ENCODE measurements at places on chromosomes 7 and 10.

DNA sequence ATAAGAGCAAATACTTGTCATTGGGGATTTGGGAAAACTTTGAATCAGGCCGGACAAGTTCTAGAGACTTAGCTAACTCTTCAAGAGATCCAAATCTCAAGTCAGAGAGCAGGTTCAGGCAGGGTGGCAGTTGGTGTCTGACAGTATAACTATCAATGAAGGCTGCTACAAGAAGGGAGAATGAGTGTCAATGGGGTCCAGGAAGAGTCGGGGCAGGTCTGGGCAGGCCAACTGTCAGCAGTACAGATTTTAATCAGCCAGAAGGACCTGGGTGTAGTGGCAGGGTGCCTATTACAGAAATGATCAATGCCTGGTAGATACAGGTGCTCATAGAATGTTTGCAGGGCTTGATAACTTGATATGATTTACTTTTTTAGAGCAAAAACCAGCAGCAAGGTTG is 751.1 kb downstream of the GRM8 start:
- DNase-seq, result no peak

DNA sequence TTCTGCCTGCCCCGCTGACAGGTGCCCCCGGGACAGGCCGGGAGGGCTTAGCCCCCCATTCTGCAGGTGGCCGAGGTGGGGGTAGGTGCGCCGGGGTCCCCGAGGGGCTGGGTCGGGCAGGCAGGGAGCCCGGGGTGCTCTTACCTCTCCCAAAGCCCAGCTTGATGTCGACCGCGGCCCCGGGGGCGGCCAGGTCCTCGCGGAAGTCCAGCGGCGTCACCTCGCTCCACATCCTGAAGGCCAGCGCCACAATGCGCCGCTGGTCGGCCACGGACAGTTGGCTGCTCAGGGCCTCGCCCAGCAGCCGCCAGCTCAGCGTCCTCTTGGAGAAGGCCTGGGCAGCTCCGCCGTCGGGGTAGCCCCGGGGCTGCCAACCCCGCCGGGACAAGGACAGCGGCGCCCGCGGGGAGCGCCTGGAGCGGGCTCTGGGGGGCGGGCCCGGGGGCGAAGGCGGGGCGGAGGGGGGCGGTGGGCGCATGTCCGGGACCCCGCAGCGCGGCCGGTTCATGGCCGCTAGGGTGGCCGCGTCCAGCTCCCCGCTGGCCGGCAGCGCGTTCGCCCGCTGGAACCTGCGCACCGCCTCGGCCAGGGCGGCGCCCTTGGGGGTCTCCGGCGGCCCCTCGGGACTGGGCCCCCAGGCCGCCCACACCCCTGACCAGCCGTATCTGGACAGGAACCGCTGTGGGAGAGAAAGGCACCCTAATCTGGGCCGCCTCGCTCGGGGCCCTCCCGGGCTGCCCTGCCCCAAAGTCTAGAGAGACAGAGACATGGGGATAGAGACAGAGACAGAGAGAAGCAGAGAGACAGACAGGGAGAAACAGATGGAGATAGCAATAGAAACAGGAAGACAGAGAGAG is 1.7 kb downstream of the MMP21 start:
- DNase-seq, result peak; percentile 14

GRCh38 chr7:102387064-102387463 is 9.1 kb upstream of the PRKRIP1 start:
- DNase-seq, result peak; percentile 9

- DNase-seq, result no peak
Observed at GRCh38 chr10:22693371-22693784, 21.0 kb downstream of the PIP4K2A start.

GRCh38 chr10:69600761-69601330 is 27.6 kb upstream of the NEUROG3 start:
- no peak for DNase-seq

- DNase-seq, result no peak
Observed at GRCh38 chr7:101608772-101609713, 20.1 kb downstream of the MYL10 start.

GRCh38 chr10:15395935-15396334 is 24.8 kb upstream of the FAM171A1 start:
- no peak for DNase-seq

- no peak for DNase-seq
Observed at GRCh38 chr7:121038717-121039509, 50.4 kb downstream of the CPED1 start.

GRCh38 chr7:25727446-25727845 is 424.6 kb upstream of the NFE2L3 start:
- no peak for DNase-seq

- DNase-seq, result no peak
Observed at GRCh38 chr7:93921186-93921585, 349 bp upstream of the GNG11 start.

- peak; percentile 79 for DNase-seq
Observed at GRCh38 chr10:47047577-47048525, 136.6 kb downstream of the PTPN20 start.

DNA sequence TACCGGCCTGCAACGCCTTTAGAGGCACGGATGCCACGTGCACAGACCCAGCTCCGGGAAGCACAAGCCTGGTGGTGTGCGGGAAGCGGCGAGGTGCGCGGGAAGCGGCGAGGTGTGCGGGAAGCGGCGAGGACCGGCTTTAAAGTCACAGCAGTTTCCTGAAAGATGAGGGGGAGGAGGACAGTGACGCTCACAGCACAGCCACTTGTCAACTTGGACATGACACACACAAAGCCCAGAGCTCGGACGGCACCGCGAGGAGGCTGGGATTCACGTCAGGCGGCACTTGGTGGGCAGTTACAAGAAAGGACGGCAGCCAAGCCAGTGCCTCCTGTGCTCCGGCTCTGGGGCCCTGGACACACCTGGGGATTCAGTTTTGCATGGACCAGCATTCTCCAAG is 525.9 kb downstream of the DNAJB6 start:
- no peak for DNase-seq
